ENCODE measurements at places on chromosomes 3 and 15.

- ATAC-seq, result no peak
Measured at GRCh38 chr3:168752339-168752738, 656.6 kb upstream of the GOLIM4 start.

GRCh38 chr15:65423150-65423975 is 616 bp upstream of the IGDCC4 start:
- no peak for ATAC-seq

GRCh38 chr15:74502301-74502700 is 38.7 kb upstream of the ARID3B start:
- ATAC-seq, result no peak

GRCh38 chr3:181050738-181051137 is 61.2 kb upstream of the DNAJC19 start:
- no peak for ATAC-seq

DNA sequence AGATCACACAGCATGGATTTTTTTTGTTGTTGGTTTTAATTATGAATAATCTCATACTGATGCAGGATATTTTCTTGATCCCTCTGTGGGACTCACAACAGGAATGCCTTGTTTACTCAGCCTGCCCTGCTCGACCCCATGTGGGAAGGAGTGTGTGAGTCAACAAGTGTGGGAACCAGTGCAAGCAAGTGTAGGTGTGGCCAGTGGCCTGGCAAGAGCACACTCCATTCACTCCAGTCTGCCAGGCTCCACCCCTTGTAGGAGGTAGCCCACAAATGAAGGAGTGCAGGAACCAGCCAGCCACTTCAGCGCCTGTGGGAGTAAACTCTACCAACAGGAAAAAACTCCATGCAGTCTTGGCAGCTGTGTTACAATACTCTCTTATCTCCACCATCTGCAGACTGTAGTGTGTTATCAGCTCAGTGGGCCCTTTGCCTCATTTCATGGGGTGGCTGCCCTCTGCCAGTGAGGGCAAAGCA is 393.6 kb downstream of the OTOL1 start:
- no peak for ATAC-seq

Data from gastroesophageal sphincter (tissue), 4 donors.